Esophagus mucosa (tissue), 1 donor: ENCODE measurements at places on chromosomes 2 and 18.

DNA sequence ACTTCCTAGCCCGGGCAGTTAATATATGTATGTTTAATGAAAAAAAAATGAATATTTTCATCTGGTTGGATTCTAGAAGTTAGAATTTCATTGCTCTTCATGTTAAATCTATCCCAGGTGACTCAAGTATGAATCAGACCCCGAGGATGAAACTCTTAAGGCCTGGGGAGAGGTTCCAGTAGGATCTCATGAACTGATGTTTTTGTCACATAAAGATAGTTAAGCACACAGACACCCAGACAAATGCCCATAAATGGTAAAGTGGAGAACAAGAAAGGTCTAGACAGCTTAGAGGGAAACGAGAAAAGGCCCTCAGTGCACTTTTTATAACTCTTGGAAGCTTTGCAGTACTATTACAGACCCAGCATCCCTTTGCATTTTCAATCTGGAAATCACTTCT is 114.1 kb downstream of the RIF1 start:
- ATAC-seq, result no peak

- ATAC-seq, result no peak
Observed at GRCh38 chr18:43061816-43062215, 53.7 kb downstream of the RIT2 start.

DNA sequence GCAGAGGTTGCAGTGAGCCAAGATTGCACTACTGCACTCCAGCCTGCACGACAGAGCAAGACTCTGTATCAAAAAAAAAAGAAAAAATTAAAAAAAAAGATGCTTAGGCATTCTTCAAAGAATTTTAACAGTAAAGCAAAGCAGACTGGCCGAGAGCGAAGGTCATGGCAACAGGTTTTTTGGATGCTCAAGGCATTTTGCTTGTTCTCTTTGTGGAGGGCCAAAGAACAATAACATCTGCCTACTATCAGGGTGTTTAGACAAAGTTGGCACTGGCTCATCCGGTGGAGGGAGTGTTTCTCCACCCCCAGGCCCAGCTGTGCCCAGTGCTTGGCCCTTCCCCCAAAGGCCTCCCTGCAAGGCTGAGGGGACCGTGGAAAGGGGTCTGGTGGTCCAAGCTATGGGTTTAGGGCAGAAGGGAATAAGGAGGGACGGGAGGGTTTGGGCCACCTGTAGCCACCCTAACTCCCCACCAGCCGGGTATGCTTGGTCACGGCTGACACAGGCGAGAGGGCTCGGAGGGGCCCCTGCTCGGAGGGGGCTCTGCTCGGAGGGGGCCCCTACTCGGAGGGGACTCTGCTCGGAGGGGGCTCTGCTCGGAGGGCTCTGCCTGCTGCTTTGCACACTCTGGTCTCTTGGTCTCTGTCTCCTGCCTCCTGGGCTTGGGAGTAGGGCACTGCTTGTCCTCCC is 26.7 kb upstream of the ALLC start:
- no peak for ATAC-seq

GRCh38 chr2:212842544-212843185 is 304.1 kb upstream of the ERBB4 start:
- no peak for ATAC-seq
